SW480 (cell line): ENCODE measurements at places on chromosomes 2 and 18.
A peak's percentile ranks its signal among the peaks of the same experiment; 100 is the strongest.

DNA sequence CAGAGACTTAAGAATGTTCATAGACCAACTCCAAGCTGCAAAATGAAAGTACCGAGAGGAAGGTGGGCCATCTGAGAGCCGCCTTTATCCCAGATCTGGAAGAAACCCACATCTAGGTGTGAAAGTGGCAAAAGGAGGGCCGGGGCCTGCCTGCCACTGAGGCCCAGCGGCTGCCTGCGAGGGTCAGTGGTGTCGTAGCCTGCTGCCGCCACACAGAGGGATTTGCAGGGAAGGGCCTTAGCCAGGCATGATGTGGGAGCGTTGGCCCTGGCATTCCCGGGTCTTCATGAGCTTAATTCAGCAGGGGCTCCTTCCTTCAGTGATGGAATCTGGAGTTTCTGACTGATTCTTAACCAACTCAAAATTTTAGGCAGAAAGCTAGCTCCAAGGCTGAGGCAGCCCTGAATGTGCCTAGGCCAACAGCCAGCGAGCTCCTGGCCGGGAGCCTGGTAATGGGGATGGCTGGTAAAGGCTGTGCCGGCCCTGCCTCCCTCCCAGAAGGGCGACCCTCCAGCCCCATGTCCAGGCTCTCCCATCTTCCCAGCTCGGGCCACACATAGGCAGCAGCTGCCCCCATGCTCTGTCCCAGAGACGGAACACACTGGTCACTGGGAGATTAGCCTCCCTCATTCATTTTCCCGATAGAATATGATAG lies 230.1 kb downstream of the AGAP1 start:
- DNase-seq, result no peak

DNA sequence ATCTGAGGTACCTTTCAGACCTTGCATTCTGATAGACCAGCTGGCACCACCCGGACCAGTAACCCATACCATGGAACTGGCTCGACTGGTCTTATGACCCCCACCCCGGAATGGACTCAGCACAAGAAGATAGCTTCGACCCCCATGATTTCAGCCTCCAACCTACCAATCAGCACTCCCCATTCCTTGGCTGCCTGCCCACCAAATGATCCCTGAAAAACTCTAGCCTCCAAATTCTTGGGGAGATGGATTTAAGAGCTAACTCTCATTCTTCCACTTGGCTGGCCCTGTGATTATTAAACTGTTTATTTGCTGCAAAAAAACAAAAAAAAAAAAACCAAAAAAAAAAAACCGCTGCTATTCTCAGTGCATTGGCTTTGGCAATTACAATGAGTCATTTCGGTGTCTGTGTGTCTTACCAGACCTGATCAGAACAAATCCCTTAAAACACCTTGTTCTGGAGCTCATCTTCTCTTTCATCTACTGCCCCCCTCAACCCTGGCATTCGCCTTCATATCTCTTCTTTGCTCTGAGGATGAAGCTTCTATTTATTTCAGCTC lies 60.1 kb upstream of the KIF5C start:
- no peak for DNase-seq

- no peak for DNase-seq
Observed at GRCh38 chr2:29733965-29734364, 187.4 kb downstream of the ALK start.

DNA sequence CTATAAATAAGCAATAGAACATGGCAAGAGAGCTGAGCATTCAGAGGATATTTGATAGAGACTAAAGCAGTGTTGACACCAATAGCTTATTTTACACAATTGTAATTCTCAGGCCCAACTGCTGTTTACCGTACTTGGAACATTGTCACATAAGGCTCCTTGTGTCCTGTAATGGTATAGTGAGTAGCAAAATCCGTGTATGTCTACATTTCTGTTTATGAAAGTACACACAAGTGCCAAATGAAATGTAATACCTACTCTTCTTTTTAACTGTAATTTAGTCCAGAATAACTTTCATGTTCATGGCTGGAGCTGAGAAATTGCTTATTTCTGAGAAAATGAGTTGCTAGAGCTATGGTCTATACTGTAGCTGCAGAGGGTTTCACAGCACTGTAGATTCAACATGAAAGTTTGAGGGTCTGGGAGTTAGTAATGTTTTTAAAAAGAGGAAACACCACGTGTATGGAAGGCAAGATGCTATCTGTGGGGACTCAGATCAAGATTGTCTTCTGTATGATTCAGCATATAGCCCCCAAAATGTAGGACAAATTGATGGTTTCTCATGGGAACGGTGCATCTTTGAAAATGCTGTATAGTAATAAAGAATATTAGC lies 110.2 kb upstream of the NOSTRIN start:
- DNase-seq, result no peak

DNA sequence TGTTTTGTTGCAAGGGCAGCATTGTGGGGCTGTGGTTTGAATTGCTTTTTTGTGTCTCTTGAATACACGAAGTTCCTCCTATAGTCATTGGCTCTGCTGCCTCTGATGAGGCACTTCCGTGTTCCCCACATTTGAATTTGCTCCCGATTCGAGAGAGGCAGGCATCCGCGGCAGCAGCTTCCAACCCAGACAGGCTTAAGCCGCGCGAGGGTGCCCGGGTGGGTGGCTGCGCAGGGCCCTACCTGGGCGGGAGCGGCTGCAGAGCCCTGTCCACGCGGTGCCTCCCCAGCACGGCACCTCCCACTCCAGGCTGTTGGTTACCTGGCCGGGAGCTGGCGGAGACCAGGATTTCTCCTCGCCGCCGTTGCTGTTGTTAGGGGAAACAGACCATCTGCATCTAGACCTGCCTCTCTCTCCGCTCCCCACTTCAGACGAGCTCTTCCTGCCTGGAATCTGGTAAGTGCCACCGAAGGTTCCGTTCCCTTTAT lies 151.3 kb downstream of the NEDD4L start:
- peak; percentile 47 for DNase-seq

DNA sequence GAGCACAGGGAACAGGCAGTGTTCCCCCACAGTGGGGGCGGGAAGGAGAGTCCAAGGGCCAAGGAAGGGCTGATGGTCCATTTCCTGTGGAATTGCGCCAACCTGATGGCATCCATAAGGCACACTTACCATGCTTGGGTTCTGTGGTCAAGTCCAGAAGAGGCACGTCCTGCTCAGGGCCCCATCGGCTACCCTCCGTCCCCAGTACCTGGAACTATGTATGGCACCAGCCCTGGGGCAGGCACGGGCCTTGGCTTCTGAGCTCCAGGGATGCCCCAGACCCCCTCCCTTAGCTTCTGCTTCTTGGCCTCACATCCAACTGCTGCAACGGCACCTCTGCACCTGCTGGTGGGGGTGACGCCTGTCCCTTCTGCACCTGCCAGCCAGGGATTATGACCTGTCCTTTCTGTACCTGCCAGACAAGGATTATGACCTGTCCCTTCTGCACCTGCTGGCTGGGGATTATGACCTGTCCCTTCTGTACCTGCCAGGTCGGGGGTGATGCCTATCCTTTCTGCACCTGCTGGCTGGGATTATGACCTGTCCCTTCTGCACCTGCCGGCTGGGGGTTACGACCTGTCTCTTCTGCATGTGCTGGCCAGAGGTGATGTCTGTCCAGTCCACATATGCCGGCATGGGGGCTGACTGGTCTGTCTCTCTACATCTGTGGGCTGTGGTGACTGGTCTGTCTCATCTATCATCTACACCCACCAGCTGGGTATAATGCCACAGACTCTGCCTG lies 45.4 kb upstream of the SNTG2 start:
- DNase-seq, result no peak

- no peak for DNase-seq
Observed at GRCh38 chr2:131126436-131126835, 21.3 kb downstream of the PLEKHB2 start.

DNA sequence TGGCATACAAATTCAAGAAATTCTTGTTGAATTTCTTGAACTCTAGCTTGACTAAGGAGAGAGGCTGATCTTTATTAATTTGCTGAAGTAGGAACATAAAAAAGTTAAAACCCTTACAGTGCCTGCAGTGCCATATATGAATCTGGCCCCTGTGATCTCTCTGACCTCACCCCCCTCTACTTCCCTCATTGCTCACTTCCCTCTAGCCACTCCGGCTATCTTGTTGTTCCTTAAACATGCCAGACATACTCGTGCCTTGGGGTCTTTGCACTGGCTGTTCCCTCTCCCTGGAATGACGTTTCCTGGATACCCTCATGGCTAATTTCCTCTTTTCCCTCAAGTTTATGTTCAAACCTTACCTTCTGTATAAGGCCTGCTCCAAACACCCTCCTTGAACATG lies 246.3 kb upstream of the SIX2 start:
- DNase-seq, result no peak

GRCh38 chr2:26691881-26692278 lies 642 bp upstream of the KCNK3 start:
- no peak for DNase-seq
